ENCODE measurements at places on chromosomes 4 and X. TPM values are rescaled to one million over a fixed set of nuclear protein-coding genes. Genes with fewer than 3 reads are reported as not detected.

The SCD5 gene
- 6.8 TPM for total RNA-seq

The UGT8 gene
- total RNA-seq = 0.15 TPM

The AADAT gene
- total RNA-seq = 9.3 TPM

The TLR1 gene
- 0.25 TPM for total RNA-seq

The PHKA1 gene
- total RNA-seq = 29.1 TPM

The NAP1L2 gene
- 1.1 TPM for total RNA-seq

The NUP62CL gene
- 16.8 TPM for total RNA-seq

The BEND2 gene
- total RNA-seq = not detected

The ARX gene
- total RNA-seq = 0.48 TPM

The GYPE gene
- not detected for total RNA-seq

The TMLHE gene
- total RNA-seq = 10.1 TPM

The MAGEA2B gene
- total RNA-seq = not detected

The F8A2 gene
- not detected for total RNA-seq

The XIAP gene
- 24.6 TPM for total RNA-seq

The SMIM43 gene
- 0.16 TPM for total RNA-seq

The PCDH10 gene
- 0.30 TPM for total RNA-seq

The FABP2 gene
- total RNA-seq = not detected

The GPRASP1 gene
- 0.22 TPM for total RNA-seq

The NMU gene
- 0.48 TPM for total RNA-seq

The KLF8 gene
- not detected for total RNA-seq

The ZNF718 gene
- 0.55 TPM for total RNA-seq

The HTN1 gene
- not detected for total RNA-seq

The FGF5 gene
- total RNA-seq = 0.13 TPM

The FAM241A gene
- 0.82 TPM for total RNA-seq

The ATP10D gene
- total RNA-seq = 2.5 TPM

The CT55 gene
- total RNA-seq = not detected

The SSX3 gene
- total RNA-seq = not detected

The CLIC2 gene
- total RNA-seq = 0.10 TPM
